ENCODE measurements at places on chromosomes 4 and X.

DNA sequence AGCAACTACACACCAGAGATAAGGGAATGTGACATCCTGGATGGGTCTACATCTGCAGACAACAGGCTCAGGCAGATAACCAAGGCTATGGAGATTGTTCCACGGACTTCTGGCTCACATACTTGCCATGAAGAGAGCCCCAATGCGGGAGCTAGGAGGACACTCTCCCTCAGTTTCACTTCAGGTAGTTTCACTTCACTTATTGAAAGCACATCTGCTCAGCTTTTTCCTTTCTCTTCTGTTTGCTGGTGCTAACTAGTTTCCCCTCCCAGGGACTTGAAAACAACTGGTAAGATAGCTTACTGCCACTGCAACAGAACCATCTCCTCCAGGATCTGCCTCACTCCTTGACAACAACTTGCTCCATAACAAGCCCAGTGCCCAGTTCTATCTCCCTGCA is 1.4 kb upstream of the CT47C1 start:
- DNase-seq: no peak

- no peak for DNase-seq
Observed at GRCh38 chr4:15945516-15945915, 7.0 kb upstream of the FGFBP1 start.

DNA sequence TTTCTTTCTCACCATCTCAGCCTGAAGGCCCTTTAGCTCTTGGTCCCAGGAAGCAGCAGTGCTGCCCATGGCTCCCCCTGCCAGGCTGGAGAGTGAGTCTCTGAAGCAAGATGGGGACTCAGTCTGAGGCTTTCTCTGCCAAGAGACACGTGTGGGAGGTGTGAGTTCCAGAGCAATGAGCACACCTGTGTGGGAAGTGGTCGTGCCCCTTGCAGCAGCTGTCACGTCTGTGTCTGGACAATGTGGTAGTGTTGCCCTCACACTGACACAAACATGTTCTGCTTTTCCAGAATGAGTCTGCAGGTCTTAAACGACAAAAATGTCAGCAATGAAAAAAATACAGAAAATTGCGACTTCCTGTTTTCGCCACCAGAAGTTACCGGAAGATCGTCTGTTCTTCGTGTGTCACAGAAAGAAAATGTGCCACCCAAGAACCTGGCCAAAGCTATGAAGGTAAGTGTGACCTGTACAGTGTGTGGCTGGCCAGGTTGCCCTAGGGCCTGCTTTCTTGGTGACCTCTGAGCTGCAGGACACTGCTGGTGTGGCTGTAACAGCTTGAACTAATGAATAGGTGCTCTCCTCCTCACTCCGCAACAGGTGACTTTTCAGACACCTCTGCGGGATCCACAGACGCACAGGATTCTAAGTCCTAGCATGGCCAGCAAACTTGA is 1.9 kb downstream of the TACC3 start:
- DNase-seq: peak; percentile 52

GRCh38 chr4:41375561-41375960 is 118.8 kb downstream of the UCHL1 start:
- DNase-seq: no peak

GRCh38 chr4:73189274-73189810 is 69.3 kb downstream of the ANKRD17 start:
- no peak for DNase-seq

GRCh38 chrX:153063315-153063714 is 7.0 kb downstream of the PNMA3 start:
- DNase-seq: no peak

GRCh38 chr4:62512271-62512670 is 1312.1 kb downstream of the ADGRL3 start:
- DNase-seq: no peak
